ENCODE measurements at places on chromosomes 5 and 9.

- no peak for DNase-seq
These were observed 37.6 kb downstream of the SYK start for GRCh38 chr9:90839183-90839728.

- no peak for DNase-seq
These were observed 14.7 kb downstream of the SLC45A2 start for GRCh38 chr5:33969572-33970452.

GRCh38 chr9:20490246-20490834 is 132.0 kb downstream of the MLLT3 start:
- DNase-seq: no peak

DNA sequence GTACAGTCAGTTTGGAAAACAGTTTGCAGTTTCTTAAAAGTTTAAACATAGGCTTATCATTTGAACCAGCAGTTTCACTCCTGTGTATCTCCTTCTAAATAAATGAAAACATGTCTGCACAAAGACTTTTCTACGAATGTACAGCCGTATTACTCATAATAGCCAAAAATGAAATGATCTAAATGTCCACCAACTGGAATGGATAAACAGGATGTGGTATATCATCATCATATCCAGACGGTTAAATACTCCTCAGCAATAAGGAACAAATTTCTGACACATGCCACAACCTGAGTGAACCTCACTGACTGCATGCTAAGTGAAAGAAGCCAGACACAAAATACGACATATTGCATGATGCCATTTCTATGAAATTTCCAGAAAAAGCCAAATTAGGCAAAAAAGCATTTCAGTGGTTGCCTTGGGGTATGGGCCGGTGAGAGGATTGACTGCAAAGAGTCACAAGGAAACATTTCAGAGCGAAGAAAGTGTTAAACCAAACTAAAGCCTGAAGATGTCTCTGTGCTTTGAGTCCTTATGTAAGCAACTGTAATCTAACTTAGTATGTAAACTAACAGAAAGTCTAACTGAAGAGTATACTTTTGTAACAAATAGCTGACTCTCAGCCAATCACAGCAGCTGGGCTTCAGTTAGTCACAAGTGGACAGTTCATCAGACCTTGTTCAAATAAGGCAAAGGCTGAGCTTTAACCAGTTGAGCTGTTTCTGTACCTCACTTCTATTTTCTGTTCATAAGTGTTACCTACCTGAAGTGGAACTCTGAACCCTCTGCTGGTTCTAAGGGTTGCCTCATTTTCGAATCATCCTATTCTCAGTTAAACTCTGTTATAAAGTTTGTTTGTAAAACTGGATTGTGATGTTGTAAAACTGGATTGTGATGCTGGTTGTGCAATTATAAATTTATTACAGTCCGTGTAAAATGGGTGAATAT is 65.2 kb downstream of the TRIO start:
- no peak for DNase-seq

GRCh38 chr5:42543774-42544173 is 120.5 kb downstream of the GHR start:
- no peak for DNase-seq

GRCh38 chr9:131259432-131259898 is 16.8 kb downstream of the FAM78A start:
- DNase-seq: no peak

GRCh38 chr5:173554989-173555705 is 61.3 kb downstream of the BOD1 start:
- DNase-seq: no peak

DNA sequence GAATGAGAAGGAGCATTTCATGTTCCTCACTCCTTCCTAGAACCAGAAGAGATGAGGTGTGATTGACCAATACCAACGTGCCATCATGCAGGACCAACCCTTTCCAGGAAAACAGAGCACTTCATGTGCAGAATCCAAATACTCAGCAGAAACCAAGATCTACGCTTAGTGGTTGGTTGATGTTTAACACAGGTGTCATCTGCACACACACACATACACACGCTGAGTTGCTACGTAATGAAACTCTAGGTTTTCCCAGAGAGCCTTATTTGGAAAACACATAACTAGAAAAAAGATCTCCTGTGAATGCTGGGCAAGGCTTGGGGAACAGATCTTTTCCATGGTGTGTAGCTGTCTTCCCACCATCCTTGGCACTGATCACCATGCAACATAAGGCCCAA is 21.1 kb upstream of the ZNF622 start:
- no peak for DNase-seq

DNA sequence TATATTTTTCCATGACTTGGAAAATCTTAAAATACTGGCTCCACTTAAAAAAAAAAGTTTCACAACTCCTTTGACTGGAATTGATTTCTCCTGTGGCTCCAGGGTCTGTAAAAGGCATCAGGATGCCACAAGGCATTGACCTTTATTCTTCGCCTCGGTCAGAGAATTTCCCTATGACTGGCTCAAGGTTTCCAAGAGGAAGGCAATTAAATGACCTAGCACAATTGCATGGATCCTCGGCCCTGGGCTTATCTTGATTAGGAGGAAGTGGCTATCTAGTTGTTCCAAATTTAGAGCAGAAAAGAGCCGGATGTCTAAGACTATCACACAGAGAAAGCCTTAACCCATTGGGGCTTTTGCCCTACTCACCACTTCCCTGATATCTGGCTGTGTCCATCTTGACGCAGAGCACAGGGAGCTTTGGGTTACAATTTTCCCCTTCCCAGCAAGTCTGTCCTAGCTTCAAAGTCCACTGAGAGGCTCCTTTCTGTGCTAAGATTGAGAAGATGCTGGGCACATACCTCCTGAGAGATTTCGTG is 56.9 kb upstream of the COL15A1 start:
- DNase-seq: no peak

DNA sequence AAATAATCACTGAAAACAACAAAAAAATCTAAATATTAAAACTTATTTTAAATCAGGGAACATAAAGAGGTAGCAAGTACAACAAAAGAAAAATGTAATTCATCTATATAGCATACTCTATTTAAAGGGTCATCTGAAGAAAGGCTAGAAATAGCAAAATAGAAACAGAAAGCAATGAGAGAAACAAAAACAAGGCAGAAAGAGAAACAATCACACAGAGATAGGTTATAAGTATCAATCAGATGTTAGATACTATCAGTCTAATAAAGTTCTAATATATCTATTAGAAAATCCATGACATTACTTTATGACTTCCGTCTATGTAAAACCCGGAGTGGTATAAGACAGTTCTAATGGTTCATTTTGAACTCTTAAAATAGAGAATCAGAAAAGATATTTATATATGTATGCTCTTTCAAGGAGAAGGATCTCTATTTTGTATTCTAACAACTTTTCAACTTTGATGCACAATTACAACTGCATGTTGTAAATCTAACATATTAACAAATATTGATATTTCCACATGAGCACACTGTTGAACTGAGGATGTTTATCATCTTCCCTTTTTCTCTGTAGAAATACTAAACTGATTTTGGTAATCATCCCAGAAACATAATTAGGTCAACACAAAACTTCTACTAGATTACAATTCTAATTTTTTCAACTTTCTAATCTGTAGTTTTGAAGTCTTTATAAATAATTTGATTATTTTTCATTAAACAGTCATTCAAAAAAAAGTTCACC is 15.8 kb downstream of the RICTOR start:
- no peak for DNase-seq

- DNase-seq: peak; percentile 99
These were observed 3.1 kb downstream of the SLC4A9 start for GRCh38 chr5:140362875-140363630.

DNA sequence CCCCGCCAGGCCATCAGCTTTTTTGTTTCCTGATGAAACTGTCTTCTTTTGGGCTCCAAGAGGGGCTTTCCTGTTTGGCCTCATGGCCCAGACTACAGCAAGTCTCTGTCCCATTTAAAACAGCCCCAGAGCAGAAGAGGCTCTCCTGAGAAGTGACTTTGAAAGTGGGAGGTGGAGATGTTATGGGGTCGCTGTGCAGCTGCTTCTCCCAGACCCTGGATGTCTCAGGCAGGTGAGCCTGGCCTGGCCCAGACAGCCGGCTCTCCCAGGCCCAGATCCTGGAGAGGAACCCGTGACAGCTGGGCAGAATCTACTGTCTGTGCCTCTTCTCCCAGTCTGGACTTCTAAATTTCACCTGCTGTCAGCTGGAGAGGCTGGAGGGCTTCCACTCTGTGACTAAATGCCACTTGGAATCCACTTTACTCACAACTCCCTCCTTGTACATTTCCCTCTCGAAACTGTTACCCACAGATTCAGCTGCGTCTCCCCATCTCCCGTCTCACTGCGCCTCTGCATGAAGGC is 20.6 kb downstream of the FAM78A start:
- no peak for DNase-seq

DNA sequence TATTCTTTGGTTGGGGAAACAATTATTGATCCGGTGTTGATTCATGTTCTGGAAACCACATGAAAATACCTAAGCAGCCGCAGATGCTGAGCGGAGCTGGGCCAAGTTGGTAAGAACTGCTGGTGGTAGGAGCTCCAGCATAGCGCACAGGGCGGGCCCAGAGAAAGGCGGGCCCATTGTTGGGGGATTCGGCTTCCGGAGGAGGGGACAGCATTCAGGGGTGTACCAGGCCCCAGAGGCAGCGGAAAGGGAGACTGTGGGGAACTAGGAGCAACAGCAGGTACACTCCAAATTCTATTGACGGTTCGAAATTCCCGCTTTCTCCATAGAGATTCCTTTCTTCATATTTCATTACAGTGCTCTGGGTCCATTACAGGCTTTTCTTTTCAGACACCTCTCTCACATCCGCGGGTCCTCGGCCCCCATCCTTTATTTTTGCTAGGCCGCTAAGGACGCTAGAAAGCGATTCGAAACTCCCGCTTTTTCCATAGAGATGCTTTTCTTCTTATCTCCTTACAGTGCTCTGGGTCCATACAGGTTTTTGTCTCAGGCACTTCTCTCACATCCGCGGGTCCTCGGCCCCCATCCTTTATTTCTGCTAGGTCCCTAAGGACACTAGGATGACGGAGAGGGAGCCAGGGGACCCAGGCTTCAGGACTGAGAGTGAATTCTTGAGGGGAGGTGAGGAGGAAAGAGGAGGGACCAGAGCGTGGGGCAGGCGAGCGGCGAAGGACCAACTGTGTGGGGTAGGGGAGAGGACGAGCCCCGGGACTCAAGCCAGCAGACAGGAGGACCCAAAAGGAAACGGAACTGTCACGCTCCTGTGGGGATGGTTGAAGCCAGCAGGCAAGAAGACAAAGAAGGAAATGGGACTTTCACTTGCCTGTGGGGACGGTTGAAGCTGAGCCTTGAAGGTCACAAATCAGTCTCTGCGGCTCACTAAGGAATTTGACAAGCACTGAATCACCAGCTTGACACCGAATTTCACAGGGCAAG is at the start of gene CCDC152:
Gene CCDC152, plus strand, starts transcription at position 213 of the 996 bp plus-strand sequence. CDS start 2,304 bp downstream, outside the sequence.
- DNase-seq: no peak

DNA sequence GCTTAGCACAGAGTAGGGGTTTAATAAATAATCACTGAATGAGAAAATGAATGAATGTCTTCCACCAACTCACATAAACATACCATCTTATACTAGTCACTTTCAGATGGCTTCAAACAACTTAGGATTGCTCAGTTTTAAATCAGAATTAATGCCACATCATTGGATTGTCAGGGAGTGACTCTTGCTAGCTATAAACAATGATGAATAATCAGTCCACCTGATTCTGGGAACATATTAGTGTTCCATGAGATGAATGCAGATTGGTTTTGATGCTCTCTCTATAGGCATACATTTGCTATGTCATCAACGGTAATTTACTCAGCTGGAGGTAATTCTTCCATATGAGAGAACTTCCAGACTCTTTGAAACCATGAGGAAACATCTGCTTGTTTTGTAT is 97.4 kb downstream of the CDH9 start:
- no peak for DNase-seq

DNA sequence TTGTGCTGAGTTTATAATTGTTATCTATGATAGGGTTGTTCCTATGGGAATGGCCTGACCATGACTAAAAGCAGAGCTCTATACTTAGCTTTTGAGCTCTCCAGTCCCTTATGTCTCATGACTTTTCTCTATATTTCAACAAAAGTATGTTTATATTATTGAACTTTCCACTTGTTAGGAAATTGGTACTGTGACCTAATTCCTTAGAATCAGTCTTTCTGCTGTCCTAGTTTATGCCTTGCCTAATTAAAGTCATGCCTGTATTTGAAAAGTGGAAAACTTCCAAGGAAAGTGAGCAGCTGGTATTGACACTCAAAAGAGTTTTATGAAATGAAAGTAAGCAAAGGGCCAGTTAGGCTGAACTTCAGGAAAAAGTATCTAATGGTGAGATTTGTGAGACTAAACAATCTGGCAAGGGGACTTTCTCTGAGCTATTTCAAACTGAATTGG is 68.6 kb downstream of the XRCC4 start:
- no peak for DNase-seq

DNA sequence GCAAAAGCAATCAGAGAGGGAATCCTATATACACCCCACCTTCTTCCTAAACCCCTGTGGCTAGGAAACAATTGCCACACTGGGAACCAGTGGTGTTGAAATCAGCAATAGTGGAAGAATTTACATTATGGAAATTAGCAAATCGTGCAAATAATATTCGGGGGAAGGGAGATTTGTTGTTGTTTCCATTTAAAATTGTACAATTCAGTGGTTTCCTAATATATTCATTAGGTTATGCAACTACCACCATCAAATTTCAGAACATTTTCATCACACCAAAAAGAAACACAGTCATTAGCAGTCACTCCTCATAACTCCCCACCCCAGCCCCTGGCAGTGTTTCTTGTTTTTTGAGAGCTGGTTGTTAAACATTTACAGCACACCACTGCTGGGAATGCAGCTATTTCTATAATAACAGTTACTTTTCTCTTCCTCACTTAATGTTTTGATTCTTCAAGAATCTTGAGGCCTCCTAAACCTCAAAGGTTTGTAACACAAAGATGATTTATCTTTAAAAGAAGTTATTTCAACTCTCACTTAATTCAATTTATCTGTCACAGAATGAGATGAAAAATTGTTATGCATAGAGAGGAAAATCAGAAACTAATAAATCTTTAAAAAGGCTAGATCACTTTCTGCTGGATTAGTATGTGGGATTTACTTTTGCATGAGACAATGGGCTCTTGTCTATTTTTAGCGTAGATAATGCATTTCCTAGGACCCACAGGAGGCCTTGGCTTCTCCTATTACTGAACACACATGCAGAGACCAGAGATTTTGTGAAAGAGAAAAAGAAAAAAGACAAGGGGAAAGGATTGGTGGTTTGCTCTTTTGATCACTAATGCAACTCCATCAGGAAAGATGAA is 91.8 kb upstream of the DAPK1 start:
- DNase-seq: no peak

DNA sequence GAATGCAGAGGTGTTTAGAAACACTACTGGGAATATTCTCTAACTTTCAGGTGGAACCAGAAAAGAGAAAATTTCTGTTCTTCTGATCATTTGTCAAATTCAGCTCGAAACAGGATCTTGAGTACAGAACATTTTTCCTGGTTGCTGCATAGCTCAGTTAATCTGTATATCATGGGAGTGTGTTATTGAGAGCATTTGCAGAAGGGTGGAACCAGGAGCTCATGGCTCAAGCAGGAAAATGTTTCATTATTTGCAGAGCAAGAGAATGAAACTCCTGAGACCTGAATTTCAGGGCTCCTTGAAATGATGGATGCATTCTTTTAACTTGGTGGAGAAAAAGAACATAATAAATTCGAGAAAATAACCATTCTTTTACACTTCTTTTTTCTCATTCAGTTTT is 97.9 kb downstream of the AOPEP start:
- DNase-seq: no peak

GRCh38 chr5:84568171-84568570 is 183.5 kb upstream of the EDIL3 start:
- DNase-seq: no peak

Data from H1 (cell line).